ENCODE measurements at places on chromosomes 1 and 21.

DNA sequence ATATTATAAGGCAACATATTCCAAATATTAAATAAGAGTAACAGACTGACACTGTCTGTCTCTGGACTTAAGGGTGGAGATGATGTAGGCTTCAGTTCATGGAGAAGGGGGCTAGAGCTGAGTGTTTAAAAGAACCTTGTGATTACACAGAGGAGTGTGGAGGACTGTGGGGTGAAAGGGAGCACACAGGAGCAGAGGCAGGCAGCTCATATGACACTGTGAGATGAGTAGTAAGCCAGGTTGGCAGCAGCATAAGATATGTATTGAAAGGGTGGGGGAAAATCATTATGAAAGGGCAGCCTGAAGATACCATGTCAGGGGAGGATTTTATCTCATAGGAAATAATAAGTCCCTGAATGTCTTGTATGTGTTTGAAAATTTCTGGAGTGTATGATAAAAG, 104.5 kb downstream of the AK5 start:
- no peak for DNase-seq

- DNase-seq = no peak
Measured at GRCh38 chr21:36491209-36491910, 11.4 kb upstream of the CLDN14 start.

GRCh38 chr21:27277110-27277509, 310.2 kb upstream of the ADAMTS5 start:
- DNase-seq = no peak

DNA sequence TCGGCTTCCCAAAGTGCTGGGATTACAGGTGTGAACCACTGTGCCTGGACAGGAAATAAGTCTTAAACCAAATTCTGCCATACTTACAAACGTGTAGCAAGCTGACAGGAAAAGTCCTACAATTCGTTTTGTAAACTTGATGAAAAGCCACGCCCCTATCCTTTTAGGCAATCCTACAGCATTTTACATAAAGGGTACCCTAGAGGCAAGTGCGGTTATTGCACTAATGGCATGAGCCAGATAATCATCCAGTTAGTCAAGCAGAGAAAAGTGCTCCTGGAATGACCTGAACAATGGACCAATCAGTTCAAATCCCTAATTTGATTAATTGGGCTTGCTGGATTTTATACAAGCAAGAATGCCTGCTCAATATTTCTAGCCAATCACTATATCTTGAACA, 338.2 kb downstream of the KIF26B start:
- peak; percentile 19 for DNase-seq

GRCh38 chr1:48810740-48811139, 34.0 kb upstream of the BEND5 start:
- no peak for DNase-seq

GRCh38 chr1:246160905-246161304, 346.2 kb downstream of the SMYD3 start:
- no peak for DNase-seq

DNA sequence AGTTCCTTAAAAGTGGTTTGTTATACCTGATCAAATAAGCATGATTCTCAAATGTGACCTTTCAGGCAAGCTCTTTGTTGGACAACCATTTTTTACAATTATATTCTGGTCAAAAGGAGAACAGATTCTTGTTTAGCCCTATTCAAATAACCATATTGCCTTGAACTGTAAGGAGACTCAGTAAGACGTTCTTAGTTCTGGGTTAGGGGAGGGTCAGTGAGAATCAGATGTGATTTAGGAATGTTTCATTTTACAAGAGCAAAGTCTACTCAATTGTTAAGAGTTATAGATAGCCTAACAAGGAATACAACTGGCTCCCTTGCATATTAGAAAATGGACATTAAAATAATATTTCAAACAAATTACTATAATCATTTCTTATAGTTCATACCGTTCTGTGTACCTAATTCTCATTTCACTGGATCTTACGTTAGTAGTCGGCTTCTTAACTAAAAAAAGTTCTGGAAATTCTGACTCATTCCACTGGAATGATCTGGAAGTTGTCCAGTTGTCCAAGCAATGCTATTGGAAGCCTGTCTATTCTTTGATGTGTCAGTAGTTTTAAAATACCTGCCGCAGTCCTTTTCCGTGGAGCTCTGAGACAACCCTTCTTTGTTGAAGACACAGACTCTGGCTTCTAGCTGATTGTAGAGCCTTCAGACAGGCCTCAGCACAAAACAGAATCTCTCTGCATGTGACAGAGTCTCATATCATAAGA, 88.8 kb downstream of the MAST2 start:
- DNase-seq = peak; percentile 91

All from RKO (cell line).